ENCODE measurements at places on chromosomes 11 and 22. TPM values are rescaled to one million over a fixed set of nuclear protein-coding genes. Genes with fewer than 3 reads are reported as not detected.

The DEPDC5 gene
- 1.9 TPM for total RNA-seq

The MS4A12 gene
- not detected for total RNA-seq

The MUC2 gene
- not detected for total RNA-seq

The DKK3 gene
- 439 TPM for total RNA-seq

The CYTH4 gene
- 0.26 TPM for total RNA-seq

The MS4A6E gene
- not detected for total RNA-seq

The DGCR6 gene
- 1.2 TPM for total RNA-seq

The SYT8 gene
- total RNA-seq = 2.1 TPM

The RIBC2 gene
- not detected for total RNA-seq

The NTM gene
- total RNA-seq = 1.4 TPM

The SPON1 gene
- 0.29 TPM for total RNA-seq

The RASL10A gene
- not detected for total RNA-seq

Data from A172 (cell line).